Amniotic epithelial cell (primary cell): ENCODE measurements at places on chromosomes 4 and X.

- DNase-seq: peak; percentile 17
Measured at GRCh38 chrX:105694839-105695238, 127.5 kb upstream of the NRK start.

DNA sequence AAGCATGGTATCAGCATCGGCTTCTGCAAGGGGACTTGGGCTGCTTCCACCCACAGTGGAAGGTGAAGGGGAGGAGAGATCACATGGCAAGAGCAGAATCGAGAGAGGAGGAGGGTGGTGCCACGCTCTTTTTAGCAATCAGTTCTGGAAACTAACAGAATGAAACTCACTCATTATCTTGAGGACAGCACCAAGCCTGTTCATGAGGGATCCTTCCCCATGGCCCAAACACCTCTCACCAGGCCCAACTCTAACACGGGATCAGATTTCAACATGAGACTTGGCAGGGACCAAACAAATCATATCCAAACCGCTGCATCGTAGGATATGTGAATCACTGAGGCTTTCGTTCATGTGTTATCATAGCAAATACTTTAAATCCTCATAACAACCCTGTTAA is 125.5 kb downstream of the GPC3 start:
- DNase-seq: peak; percentile 2

DNA sequence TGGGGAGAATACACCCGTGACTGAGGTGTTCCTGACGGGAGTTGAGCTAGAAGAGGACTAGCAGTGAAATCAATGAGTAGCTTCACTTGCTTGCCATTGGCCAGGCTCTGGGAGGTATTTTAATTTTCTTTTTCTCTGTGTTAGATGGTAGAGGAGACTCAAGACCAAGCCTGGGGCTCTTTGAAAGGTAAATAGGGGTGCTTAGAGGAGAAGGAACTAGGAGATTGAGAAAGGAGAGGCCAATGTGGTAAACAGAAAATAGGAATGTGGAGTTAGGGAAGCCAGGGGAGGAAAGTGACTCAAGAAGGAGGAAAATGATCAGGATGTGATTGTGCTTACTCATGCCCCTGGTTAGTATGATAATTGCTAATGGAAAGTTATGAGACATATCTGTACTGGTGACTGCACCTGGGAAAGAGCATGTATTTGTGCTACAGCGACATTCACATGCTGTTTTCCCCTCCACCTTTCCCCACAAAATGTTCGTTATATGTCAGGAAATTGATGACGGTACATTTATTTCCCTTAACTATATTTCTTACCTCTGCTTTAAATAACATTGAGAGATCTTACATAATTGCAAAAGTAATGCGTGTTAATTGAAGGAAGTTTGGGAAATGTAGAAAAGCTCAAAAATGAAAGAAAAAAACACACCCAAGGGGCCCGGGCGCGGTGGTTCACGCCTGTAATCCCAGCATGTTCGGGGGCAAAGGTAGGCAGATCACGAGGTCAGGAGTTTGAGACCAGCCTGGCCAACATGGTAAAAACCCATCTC is 16.9 kb upstream of the LRBA start:
- DNase-seq: peak; percentile 68

- no peak for DNase-seq
Measured at GRCh38 chr4:153622778-153623240, 61.3 kb upstream of the TLR2 start.

GRCh38 chr4:25813448-25814106 is 49.2 kb downstream of the SEL1L3 start:
- DNase-seq: peak; percentile 82

DNA sequence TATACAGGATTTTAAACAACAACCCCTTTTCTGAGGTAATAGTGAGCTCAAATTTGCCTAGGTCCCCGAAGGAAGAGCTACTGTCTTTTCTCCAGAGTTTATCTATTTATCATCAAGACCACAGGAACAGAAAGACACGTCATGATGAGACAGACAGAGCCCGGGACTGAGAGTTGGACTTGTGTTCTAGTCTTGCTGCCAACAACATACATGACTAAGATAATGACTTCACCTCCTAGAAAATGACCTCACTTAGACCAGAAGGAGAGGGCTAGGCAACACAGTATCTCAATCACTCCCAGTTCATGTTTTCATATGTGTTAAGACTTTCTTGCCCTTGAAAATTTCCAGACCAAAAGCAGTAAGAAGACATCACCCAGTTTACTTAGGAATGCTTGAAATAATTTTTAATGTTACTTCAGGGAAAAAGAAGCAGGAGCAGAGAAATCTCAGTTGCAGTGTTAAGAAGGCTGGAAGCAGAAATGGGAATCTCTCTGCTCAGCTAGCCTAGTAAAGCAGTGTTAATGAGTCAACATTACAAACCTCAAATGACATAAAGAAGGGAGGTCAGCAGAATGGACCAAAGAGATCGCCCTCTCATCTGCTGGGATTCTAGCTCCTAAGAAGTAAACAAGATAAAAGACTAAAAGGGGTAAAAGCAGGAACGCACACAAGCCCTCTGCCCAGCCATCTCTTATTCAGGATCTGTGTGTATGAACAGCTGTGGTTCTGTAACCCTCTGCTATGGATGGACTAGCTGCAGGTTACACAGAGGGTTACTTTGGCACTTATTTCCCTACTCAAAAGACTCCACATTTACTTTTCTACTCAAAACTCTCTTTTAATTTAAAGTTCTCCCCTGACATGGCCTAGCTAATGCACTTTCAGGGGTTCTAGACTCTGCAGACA is 24.8 kb downstream of the PDGFC start:
- DNase-seq: peak; percentile 98

DNA sequence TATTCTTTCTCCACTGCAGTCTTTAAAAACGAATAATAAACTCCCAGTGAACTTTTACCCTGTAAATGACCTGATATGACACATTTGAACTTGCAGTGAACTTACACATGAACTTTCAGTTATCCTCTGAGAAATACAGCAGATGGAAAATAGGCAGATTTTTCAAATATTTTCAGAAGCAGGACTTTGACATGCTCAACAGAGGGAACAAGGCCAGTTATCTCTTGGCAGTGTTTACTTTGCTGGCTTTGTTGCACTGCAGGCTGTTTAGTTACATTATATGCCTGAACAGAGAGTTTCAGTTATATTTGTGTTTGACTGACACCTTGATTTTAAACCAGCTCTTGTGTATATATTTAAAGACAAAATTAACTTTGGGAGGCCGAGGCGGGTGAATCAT is 47.6 kb upstream of the FGG start:
- DNase-seq: peak; percentile 37

DNA sequence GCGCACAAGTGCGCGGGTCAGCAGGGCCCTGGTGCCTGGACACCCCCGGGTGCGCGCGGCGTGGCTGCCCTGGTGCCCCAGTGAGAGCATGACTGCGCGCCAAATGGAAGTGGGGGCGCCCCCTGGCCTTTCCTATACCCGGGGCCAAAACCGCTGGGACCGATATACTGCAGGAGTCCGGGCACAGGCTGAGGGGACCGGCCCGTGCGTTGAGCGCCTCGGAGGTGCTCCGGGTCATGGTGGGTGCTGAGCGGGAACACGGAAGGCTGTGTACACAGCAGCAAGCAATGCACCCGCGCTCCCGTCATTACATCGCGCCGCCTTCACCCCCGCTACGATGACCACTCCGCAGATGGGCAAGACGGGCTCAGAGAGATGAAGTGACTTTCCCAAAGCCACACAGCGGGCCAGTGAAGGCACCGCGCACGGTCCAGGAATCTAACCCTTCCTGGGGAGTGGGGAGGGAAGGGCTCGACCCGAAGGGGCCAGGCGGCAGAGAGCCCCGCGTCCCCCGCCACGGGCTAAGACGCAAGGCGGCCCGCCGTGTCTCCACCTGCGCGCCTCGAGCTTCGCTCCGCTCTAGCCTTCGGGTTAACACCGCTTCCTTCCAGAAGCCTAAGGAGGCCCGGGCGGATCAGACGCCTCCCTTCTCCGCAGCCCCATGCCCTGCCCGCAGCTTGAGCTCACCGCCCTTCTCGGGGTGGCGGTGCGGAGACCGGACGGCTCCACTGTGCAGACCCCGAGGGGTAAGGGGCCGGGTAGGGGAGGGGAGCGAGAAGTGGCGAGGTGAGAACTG is 11.3 kb downstream of the HMX1 start:
- DNase-seq: no peak

DNA sequence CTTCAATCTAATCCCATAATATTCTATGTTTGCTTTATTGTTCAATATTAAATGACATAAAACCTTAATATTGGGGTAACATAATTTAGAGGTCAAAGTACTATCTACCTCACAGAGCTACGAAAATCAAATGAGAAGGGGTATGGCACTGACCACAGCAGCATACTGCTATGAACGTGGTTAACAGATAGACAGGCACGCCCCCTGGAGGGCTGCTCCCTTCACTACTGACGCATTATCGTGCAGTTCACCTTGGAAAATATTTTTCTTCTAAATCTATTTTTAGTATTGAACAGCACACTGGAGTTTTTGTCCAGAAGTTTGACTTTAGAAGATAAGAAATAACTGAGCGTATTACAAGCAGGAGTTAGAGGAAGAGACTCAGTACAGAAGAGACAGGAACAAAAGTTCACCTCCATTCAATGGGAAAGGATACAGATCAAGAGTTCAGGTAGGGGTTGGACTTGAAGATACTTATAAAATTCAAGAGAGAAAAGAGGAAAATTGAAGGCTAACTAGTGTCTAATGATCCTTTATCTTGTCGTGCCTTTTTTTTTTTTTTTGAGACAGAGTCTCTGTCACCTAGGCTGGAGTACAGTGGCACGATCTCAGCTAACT is 22.7 kb downstream of the MAP9 start:
- DNase-seq: peak; percentile 51

DNA sequence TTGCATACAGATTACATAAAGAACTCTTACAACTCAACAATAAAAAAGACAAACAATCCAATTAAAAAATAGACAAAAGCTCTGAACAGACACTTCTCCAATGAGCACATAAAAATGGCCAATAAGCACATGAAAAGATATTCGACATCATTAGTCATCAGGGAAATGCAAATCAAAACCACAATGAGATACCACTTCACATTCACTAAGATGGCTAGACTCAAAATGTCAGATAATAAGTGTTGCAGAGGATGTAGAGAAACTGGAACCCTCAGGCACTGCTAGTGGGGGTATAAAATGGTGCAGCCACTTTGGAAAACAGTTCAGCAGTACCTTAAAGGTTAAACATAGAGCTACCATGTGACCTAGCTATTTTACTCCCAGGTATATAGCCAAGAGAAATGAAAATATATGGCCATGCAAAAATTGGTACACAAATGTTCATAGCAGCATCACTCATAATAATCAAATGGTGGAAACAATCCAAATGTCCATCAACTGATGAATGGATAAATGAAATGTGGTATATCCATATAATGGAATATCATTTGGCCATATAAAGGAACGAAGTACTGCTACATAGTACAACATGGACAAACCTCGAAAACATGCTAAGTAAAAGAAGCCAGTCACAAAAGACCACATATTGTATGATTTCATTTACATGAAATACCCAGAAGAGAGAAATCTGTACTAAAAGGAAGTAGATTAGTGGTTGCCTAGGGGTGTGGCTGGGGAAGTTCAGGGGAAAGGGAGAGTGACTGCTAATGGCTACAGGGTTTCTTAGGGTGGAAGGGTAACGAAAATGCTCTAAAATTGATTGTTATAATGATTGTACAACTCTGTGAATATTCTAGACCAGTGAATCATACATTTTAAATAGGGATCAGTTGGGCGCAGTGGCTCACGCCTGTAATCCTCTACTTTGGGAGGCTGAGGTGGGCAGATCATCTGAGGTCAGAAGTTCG is 29.4 kb downstream of the SASH3 start:
- peak; percentile 62 for DNase-seq

GRCh38 chr4:153426207-153426885 is 39.8 kb upstream of the TMEM131L start:
- no peak for DNase-seq

GRCh38 chr4:131348263-131348662 is 1800.8 kb upstream of the PCDH10 start:
- no peak for DNase-seq

- DNase-seq: peak; percentile 85
Measured at GRCh38 chr4:21827575-21827974, 121.0 kb downstream of the KCNIP4 start.

GRCh38 chr4:60081839-60082238 is 1118.3 kb upstream of the ADGRL3 start:
- DNase-seq: no peak

- DNase-seq: no peak
Measured at GRCh38 chr4:114100288-114101031, 121.0 kb upstream of the ARSJ start.

DNA sequence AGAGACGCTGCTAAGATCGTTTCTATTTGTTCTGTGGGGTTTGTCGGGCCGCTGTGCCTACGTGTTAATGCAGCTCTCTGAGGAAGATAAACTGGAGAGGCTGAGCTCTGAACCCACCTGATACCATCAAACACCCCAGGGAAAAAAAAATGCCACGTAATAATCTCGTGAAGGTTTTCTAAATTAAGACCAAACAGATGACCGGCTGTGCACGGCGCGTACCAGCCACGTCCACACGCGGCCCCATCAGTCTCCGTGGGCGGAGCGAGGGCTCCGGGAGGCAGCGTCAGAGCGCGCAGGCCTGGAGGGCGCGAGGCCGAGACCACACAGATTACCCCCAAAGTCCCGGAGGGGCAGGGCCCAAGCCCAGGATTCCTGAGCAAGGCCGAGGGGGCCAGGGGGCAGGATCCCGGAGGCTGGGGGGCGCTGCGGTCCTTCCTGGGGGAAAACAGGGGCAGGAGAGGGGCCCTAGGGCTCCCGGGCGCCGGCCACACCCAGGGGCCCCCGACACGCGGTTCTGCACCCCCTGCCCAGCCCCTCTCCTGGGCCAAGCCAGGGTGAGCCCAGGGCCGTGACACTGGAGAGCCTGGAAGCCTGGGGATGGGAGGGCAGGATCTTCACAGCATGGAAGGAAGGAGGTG is 91.9 kb downstream of the FAM53A start:
- no peak for DNase-seq

- peak; percentile 10 for DNase-seq
Measured at GRCh38 chr4:10694828-10695209, 10.3 kb upstream of the CLNK start.

DNA sequence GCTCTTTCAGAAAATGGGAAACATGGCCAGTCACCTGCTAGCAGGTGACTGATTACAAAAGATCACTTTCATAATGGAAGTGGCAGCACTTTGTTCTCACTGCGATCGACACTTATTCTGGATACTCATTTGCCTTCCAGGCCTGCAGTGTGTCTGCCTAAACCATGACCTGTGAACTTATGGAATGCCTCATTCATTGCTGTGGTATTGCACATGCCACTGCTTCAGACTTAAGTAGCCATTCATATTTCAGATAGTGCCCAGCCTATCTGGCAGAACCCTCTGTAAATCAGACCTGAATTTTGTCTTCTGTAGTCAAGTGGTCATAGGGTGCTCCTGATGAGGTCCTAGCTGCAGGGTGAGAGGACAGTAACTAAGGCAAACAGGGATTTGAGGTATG is 23.3 kb upstream of the MGST2 start:
- peak; percentile 87 for DNase-seq

- DNase-seq: no peak
Measured at GRCh38 chr4:27001398-27002164, 140.9 kb downstream of the STIM2 start.

DNA sequence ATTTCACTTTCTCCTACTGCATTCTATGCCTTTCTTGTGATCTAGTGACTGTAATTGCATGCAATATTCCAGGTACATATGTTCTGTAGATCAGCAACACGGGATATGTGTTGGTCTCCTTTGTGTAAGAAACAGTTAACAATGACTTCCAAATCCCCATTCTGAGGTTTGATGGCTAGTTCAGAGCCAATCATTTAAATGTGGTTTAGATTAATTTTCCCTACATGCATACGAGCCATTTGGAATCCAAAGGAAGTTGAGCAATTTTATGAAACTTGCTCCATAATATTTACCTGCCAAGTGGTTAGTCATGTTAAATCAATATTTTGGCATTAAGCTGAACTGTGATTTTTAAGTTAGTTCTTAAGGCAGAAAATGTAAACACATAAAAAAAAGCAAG is 172.8 kb upstream of the DCAF12L2 start:
- no peak for DNase-seq
